ENCODE measurements at places on chromosomes 3 and 15.

GRCh38 chr3:177547711-177548350 is 350.5 kb upstream of the TBL1XR1 start:
- DNase-seq: no peak

DNA sequence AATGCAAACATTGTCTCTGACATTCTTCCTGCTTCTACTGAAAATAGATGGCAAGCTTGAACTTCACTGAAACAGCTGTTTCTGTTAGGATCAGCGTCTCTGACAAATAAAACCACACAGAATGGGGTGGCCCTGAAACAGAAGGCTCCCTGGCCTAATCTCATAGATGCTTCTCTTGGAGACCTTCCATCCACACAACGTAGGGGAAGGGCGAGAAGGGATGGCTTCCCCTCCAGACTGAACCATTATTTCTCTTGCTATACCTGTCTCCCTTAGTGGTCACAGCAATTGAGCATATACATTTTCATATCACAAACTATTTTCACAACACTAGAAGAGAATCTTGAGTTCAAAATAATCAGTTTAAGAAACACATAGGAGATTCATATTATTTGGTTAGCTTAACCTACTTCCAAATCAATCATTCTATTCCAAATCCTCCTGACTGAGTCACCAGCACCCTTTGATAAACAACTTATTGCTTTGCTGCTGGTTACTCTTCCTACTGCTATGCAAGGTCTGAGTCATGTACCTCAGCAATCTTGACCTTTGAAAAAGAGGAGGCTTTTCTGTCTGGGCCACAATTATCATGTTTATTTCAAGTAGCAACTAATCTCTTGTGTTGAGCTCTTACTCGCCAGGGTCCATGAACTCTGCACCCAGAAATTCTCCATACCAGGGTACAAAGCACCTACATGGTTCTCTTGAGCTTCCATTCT is 45.5 kb downstream of the CBLB start:
- DNase-seq: no peak

- DNase-seq: no peak
Measured at GRCh38 chr3:48364840-48365239, 7.2 kb upstream of the FBXW12 start.

DNA sequence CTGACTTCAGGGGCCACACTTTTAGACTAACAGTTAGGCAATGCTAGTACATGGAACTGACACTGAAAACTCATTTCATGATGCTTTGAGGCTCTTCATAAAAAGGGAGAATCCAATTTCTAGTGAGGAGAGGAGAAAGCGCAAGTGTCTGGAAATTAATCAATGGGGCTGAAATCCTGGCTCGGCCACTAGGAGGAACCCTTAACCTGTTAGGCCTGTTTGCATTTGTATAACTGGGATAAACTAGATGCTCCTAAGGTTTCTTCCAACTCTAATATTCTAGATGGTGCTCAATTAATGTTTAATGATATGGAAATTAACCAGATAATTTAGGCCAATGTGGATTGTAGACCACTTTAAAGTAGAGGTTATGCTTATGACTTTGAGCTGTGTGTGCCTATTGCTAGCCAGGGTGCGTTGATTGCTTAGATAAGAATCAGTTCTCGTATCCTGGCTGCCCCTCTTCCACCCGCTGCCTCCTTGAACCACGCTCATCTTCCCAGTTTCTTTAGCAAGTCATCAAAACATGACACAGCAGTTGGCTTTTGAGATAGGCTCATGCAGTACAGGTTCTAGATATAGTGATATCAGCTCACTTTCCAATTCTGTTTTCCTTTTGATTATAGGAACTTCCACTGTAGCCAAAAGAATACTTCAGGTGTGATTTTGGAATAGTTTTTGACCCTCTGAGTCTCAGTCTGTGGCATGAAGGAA is 16.8 kb upstream of the CRBN start:
- DNase-seq: no peak

GRCh38 chr15:53453253-53454105 is 306.0 kb downstream of the WDR72 start:
- DNase-seq: no peak
